Spleen (tissue), 13 donors: ENCODE measurements at places on chromosomes 12 and 14. TPM values are rescaled to one million over a fixed set of nuclear protein-coding genes. Genes with fewer than 3 reads are reported as not detected.

SPIC gene
- 35.7 TPM for polyA plus RNA-seq

LPAR5 gene
- 14.9 TPM for polyA plus RNA-seq

DNA sequence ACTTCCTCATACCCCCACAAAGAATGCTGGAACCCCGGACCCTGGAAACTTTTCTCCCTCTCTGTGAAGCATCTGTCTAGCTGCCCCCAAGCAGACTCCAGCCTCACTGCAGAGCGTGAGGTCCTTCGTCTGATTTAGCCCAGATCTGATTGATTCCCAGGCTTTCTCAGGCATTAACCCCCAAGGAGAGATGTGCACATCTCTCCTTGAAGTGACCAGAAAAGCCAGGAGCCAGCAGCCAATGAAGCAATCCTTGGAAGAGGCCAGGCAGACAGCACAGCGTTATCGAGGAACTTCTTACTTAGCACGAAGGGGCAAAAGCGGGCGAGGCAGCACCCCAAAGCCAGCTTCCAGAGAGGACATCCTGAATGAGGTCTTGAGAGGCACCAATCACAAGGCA lies 100.7 kb downstream of the ZFP36L1 start:
- no peak for DNase-seq

- no peak for DNase-seq
Measured at GRCh38 chr12:125418902-125419564, 353.8 kb downstream of the AACS start.

DNA sequence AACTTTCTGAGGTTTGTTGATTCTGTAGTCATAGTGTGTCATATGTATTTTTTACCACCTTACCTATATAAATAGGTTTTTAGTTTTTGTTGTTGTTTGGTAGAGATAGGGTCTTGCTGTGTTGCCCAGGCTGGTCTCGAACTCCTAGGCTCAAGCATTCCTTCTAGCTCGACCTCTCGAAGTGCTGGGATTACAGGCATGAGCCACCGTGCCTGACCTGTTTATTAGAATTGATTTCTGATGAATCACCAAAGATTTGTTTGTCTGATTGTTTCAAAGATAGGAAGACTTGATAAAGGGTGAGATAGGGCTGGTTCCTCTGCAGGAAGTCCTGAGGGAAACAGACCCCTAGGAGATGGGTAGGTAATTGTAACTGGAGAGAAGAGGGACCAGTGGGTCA lies 481.6 kb downstream of the PCNX1 start:
- no peak for DNase-seq

DNA sequence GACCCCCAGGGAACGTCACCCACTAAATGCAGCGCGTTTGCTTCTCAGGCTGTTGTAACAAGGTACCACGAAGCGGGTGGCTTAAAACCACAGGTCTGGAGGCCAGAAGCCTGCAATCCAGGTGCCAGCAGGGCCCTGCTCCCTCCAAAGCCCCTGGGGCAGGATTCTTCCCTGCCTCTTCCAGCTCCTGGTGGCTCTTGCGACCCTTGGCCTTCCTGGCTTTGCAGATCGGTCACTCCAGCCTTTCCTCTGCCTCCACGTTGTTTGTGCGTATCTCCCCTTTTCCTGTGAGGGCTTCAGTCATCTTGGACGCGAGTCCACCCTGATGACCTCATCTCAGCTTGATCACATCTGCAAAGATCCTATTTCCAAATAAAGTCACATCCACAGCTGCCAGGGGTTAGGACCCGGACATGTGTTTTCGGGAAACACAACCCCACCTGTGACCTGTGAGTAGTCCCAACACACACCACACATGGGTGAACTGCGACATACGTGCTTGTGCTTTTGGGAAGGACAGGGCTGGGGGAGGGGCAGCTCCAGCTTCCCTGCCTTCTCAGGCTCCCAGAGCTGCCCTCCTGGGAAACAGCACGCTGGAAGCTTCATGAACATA lies 114.5 kb upstream of the NCOR2 start:
- no peak for DNase-seq

DNA sequence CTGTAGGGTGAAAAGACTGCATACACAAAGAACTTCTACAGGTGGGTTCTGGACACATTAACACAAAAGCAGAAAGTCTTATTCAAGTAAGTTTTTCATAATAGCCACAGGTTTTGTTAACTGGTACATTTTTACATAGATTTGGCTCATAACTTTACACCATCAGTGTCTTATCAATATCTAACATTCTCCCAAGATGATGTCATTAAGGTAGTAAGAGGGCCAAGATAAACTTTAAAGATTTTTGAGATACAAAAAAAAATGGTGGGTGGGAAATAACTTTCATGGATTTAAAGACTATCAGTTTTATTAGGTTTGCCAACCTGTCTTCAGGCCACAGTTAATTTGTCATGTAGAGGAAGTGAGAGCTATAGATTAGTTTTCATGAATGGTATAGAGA lies 1.7 kb downstream of the SUPT16H start:
- no peak for DNase-seq

GRCh38 chr14:53894456-53894855 lies 62.2 kb downstream of the BMP4 start:
- no peak for DNase-seq

GRCh38 chr12:117361347-117361751 lies at the start of gene NOS1:
Gene NOS1, minus strand, starts transcription at chr12:117361626. Its CDS starts 30,557 bp downstream, at chr12:117331069.
- DNase-seq, result no peak

DNA sequence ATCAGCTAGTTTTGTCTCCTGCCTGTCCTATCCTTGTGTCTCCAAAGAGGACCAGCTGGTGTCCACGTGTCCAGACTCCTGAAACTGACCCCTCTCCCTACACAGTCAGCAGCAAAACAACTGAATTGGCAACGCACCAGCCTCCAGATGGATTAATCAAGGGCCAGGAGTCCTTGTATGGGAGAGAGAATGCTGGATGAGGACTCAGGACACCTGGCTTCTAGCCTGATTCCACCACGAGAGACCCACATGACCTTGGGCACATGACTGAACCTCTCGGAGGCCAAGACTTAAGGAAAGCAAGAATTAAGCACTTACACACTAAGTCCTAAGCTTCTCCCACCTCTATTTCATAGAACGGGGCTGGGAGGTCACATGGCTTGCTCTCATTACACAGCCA lies 60.4 kb upstream of the CMKLR1 start:
- no peak for DNase-seq
